ENCODE measurements at places on chromosomes 6 and 20.

- no peak for DNase-seq
Measured at GRCh38 chr20:37375227-37375626, 29.3 kb downstream of the SRC start.

DNA sequence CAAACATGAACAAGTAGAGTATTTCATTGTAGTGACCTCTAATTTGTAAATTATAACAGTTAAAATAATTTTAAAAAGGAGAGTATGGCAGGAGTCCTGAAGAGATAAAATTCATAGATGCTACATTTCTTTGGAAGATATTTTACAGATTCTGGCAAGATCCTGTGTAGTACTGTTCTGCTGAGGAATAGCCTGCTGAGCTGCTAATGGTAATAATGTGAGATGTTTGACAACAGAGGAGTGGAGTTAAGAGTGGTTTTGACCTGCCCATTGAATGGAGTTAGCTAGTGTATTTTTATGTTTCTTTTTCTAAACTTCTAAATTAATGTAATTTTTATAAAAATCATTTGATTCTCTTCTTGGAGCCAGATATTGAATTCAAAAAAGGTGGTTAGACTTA, 11.8 kb downstream of the CLVS2 start:
- DNase-seq = no peak

- DNase-seq = no peak
Measured at GRCh38 chr20:18987781-18988360, 174.3 kb downstream of the SCP2D1 start.

DNA sequence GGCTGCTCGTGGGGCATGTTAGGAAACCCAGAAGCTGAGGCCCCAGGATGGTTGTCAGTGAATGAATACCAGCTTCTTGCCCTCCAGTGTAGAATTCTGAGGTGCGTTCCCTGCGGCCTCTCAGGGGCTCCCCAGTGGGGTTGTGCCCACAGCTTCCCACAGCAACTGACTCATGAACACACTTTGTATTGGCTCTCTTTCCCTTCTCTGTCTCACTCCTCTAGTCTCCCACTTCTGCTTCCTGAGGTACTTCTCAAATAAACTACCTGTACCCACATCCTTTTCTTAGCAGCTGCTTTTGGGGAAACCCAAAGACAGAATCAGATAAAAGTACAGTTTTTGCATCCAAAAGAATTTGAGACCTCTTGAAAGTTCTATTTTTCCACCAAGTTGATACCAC, 107.7 kb upstream of the JAG1 start:
- no peak for DNase-seq

- DNase-seq = no peak
Measured at GRCh38 chr6:203661-204060, 88.6 kb upstream of the DUSP22 start.

- no peak for DNase-seq
Measured at GRCh38 chr6:132964868-132965382, 150.6 kb downstream of the RPS12 start.

DNA sequence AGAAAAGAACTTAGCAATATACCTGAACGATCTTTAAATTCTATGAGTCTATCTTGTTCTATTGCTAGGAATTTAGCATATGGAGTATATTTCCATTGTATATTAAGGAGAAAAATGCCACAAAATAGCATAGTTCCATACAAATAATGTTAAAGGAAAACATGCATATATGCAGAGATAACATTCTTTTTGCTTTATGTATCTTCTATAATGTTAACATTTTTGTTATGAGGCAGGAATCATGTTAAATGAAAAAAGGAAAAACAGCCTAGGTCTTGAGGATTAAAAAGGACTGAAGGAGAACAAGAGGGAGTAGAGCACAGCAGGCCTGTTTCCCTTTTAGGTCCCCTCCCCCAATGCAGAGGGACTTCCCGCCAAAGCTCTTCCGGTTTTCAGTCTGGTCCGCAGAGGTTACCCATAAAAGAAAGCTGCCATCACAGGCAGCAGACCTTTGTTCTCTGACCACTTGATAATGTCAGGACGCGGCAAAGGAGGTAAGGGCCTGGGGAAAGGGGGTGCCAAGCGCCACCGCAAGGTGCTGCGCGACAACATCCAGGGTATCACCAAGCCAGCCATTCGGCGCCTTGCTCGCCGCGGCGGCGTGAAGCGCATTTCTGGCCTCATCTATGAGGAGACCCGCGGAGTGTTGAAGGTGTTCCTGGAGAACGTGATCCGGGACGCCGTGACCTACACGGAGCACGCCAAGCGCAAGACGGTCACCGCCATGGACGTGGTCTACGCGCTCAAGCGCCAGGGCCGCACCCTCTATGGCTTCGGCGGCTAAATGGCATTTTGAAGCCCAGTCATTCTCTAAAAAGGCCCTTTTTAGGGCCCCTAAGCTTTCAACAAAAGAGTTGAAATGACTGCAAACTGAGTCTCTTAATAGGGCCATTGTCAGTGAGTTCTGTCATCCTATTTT, 108.4 kb upstream of the PRSS16 start:
- peak; percentile 15 for DNase-seq

DNA sequence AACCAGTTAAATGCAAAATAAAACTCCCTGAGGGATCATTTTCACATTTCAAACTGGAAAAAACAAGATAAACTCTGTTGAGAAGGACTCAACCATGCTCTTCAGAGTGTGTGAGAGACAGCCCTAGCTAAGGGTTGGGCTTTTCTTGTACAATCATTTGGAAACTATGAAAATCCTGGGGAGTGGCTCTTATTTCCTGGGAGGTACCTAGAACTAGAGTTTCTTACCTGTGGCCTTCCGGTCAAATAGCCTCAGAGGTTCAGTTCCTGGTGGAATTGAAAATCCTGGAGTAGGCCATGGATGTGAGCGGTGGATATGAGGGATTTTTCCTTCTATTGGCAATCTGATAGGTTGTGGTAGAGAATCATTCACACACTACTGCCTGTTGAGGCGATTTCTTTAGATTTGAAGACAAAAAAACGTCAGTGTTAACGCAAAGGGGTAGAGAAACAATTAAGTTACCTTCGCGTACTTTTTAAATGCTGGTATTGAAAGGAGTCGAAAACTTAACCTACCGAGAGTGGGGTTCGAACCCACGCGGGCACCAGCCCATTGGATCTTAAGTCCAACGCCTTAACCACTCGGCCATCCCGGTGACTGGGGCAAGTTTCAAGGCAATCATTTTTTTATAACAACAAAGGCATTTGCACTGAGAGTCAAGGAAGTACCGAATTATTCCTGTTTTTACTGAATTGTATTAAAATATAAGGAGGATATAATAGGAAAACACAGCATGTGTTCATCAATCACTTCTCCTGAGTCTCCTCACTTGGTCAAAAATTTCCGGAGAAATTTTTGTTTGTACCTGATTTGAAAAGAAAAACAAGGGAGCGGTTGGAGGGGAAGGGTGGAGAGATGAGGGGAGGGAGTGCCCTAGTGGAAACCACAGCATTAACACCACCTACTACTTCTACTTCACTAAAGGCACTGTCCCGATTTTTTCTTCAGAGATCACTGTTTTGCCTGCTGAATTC, 191.3 kb downstream of the OR2B2 start:
- no peak for DNase-seq

GRCh38 chr20:9186396-9186795, 117.5 kb downstream of the PLCB4 start:
- no peak for DNase-seq

GRCh38 chr20:62830821-62831220, 14.0 kb downstream of the COL9A3 start:
- DNase-seq = no peak

- DNase-seq = no peak
Measured at GRCh38 chr6:44315516-44315915, 2.4 kb upstream of the AARS2 start.

DNA sequence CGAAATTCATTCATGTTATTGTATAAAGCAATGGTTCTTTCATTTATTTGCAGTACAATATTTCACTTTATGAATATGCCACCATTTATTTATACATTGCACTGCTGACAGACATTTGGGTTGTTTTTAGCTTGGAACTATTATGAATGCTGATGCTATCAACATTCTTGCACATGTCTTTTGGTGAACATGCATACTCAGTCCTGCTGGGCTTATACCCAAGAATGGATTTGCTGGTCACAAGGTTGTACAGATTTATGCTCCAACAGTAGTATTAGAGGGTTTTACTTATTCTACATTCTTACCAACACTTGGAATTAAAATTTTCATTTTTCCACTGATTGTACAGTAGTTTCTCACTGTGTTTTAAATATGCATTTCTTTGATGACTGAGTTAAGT, 126.2 kb downstream of the PTPRK start:
- no peak for DNase-seq

GRCh38 chr6:44297063-44298038, 15.8 kb downstream of the AARS2 start:
- no peak for DNase-seq

- no peak for DNase-seq
Measured at GRCh38 chr20:34256629-34257124, 15.5 kb downstream of the ASIP start.

GRCh38 chr6:166608774-166609173, 18.3 kb downstream of the RPS6KA2 start:
- no peak for DNase-seq

GRCh38 chr6:10332111-10332510, 82.8 kb downstream of the TFAP2A start:
- DNase-seq = no peak

DNA sequence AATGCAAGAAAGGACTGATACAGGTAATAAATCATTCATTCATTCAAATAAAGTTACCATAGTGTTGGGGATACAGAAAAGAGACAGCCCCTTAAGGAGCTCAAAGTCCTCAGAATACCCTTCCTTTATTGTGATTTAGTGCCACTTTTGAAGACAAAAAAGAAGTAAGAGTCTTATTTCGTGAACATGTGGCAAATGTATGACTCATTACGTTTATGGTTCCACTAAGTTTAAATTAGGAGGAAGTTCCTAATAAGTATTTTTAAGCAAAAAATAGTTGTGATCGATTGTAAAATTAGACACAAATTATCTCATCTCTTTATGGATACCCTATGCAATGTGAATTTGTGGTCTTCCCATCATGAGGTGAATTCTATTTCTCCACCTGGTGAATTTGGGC, 38.5 kb upstream of the GCLC start:
- no peak for DNase-seq

DNA sequence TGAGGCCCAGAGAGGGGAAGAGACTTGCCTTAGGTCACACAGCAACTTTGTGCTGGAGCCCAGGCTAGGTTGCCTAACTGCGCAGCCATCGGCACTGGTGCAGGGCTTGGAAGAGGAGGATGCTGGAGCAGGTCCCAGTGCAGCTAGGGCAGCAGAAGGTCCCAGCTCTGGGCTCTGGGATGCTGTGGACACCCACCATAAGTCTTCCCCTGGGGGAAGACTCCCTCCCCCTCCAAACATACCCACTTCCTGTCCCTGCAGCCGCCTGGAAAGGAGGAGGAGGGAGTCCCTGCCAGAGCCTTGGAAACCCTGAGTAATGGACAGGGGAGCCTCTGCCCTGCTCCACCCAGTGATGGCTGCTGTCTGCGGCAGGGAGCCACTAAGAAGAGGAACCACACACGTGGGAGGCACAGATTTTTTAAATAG, 93.6 kb downstream of the NCR2 start:
- no peak for DNase-seq

DNA sequence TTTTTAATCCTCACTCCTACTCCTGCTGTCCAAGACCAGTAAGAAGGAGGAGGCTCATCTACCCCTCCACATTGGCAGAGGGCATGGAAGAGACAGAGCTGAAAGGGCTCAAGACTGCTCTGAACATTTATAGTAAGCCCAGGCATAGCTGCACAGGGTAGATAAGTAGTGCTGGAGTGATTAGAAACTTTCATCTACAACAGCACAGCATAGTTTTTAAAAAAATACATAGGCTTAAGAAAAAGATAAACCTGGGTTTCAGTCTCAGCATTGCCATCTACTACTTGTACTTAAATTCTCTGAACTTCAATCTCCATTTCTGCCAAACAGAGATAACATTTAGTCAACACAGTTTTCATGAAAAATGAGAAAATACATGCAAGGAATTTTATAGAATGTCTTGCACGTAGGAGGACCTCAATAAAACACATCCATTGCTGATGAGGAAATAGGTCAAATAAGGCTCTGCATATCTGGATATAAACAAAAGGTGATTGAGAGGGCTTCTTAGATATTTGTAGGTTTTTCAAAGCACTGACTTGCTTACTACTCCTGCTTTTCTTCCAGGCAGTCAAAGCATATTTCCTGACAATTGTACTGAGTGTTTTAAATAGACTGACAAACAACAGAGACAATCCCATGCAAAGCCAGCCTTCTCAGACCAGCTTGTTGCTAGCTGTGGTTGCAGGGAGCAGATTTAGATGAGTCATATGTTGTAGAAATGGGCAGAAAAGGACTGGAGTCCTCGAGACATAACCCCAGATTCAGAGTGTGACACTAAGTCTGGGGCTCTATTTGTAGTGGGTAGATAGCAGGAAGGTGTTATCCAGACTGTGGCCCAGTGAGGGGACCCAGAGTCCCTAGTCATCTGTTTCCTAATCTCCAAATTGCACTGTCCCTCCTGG, 107.4 kb upstream of the TAB2 start:
- no peak for DNase-seq

GRCh38 chr6:84018453-84019061, 15.0 kb upstream of the MRAP2 start:
- no peak for DNase-seq

DNA sequence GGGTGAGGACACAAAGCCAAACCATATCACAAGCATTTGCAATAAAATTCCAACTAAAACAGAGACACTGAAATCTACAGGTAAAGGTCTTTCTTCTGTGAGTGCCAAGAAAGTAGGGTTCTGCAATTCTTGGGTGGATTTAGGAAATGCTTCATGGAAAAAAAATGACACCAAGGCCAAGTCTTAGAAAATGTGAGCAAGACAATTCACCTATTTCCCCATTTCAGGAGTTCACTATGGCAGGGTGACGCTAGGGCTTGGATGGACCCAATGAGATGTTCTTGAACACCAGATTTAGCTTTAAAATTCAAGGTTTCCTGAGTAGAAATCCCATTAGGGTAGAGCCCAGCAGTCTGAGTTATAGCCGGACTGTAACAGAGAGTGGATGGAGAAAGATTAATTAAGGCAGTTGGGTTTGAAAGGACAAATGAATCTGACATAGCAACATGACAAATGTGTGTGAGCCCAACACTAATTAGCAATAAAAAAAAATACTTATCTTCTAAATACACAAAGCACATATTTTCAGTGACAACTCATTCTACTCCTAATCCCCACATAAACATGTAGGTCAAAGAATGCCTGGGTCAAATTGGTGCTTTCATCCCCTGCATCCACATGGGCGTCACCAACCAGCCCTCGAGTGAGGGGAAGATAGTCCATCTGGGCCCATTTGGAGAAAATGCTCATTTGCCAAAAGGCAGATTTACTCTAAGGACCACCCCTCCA, 180.4 kb upstream of the JARID2 start:
- no peak for DNase-seq

DNA sequence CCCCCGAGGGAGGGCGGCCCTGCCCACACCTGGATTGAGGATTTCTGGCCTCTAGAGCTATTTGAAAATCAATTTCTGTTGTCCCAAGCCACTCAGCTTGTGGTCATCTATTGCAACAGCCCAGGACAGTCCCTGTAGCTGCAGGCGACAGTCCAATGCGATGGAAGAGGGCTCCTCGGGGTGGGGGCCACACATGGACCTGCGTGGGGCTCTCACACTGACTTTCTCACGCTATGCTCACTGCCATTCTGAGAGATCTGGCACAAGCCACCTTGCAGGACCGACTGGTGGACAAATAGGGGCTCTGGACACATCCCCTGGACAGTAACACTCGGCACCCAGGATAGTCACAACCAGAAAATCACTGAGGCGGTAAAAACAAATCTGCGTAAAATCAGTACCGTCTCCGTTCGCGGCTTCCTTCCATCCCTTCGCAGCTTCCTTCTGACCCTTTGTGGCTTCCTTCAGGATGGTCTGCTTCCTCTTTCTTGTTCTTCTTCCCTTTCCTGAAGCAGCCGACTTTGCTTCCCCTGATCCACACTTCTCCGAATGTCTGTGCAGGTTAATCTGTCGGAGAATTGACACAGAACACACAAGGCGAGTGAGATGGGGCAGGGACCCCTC, 21.8 kb downstream of the CTCFL start:
- no peak for DNase-seq

All from hippocampal formation (tissue), 2 donors.